ENCODE measurements at places on chromosomes 4 and X.

- no peak for DNase-seq
These were observed 158.9 kb downstream of the MID1IP1 start for GRCh38 chrX:38960137-38960536.

GRCh38 chrX:46819136-46819535, 17.7 kb upstream of the RP2 start:
- no peak for DNase-seq

DNA sequence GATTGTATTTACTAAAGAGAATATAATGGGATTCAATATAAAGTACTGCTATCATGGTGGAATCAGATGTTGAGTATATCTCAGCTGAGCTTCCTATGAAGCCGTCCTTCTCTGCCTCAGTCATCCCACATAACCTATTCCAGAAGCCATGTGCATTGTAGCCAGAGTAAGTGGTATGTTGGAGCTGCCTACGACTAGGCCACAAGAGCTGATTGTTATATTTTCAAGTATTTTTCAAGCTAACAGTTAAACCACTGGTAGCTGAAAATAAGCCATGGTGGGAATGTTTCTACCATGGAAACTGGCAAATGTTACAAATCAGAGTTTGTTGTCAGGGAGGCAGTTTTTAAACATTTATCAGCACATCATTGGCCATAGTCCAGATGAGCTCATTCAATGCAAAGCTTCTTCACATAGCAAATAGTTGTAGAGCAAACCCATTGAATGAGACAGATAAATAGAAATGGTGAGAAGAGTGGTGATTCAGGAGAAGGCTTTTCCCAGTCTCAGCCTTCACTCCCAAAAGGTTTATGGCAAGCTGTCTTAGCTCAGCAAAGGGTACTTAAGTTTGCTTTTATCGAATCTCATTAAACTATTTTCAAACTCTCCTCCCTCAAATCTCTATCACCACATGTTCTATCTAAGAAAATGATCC, 436.4 kb downstream of the PCDH19 start:
- DNase-seq = no peak

DNA sequence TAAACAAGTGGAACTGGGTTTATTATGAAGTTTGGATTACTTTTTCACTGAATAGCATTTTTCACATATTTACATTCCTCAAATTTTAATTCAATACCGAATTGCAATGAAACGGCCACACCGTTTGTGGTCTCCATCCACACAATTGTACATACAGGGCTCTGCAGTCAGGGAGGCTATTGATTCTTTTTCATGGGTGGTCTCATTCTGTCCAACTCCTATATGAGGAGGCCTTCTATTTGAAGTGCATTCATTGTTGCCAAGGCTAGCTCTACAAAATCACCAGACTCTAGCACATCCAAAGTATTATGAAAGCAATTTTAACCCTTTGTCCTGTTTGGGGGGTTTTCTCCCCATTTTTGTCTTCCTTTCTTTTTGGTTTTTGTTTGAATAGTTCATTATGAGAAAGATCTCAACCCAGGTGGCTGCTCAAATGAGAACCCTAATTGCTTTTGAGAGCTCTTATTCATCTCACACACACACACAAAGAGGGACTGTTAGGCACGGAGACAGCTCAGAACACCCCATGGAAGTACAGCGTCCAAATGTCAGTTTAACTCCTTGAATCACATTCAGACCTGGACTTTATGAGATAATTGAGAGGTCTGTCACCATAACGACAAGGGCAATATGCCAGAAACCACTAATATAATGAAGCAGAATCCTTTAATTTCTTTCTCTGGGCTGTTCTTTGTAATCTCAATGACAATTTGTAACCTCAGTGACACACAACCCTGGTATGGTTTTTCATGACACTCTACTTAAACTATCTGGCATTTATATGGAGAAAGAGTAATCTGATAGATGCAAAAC, 79.4 kb downstream of the NLGN4X start:
- no peak for DNase-seq

- no peak for DNase-seq
These were observed 103.7 kb downstream of the APOOL start for GRCh38 chrX:85107407-85107806.
